ENCODE measurements at places on chromosomes 1 and 21.

DNA sequence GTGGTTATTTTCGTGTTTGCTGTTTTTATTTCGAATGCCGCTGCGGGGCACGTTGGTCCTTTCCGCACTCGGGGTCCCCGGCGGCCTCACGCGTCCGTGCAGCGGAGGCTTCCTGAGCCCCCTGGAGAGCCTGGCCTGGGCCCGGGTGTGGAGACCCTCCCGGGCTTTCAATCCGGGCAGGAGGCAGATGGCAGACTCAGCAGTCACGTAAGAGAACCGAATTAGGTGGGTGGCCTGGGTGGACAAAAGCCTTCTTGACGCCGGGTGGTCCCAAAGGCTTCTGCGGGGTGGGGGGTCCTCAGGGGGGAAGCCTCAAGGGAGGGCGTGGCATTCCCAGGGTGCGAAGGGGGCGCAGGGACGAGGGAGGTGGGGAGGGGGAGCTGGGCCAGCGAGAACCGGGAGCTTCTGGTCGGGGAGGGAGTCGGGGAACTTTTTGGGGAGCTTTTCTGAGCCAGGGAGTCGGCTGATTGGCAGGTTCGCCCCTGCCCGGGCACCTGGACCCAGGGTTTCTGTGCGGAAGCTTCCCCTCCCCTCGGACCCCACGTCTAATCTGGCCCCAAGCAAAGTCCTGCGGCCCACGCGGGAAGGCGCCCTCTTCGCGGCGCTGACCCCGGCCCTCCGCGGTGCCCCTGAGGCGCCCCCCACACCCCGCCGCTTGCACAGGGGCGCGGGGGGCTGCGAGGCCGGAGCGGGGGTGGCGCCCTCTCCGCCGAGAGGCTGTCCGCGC lies 1.3 kb upstream of the HES4 start:
- DNase-seq, result no peak

GRCh38 chr1:230994860-230995259 lies 16.0 kb downstream of the ARV1 start:
- DNase-seq, result no peak

GRCh38 chr1:99217599-99217998 lies 46.7 kb upstream of the PLPPR4 start:
- DNase-seq, result no peak

DNA sequence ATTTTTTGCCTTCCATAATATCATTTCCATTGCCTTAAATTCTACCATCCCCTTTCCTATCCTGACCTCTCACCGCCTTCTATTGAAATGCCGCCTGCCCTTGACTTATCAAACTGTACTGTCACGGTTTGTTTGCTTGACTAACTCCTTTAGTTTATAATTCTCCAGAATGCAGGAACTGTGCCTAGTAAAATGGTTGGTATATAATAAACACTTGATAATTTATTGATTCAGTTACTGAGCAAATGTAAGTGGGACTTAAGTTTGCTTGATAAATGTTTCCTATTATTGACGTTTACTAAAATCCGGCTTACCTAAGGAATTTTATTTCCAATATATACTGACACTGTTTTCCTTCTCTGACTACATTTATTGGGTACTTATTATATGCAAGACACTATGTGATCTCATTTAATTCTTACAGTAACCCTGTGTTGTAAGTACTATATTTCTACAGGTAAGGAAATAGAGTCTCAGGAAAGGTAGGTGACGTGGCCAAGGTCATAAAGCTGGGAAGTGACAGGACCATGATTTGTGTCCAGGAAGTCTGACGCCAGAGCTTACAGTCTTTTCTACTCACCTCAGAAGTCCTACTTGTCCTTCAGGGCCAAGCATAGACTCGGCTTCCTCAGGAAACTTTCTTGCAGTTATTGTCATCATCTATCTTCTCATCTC lies 35.7 kb downstream of the DPT start:
- DNase-seq, result no peak

GRCh38 chr1:200409203-200409760 lies 554 bp downstream of the ZNF281 start:
- DNase-seq, result peak; percentile 34

GRCh38 chr1:233935297-233935868 lies 30.9 kb downstream of the SLC35F3 start:
- DNase-seq, result no peak

- no peak for DNase-seq
Measured at GRCh38 chr1:51559064-51559500, 40.0 kb upstream of the EPS15 start.

GRCh38 chr1:89910780-89911179 lies 84.1 kb upstream of the ZNF326 start:
- DNase-seq, result no peak

- DNase-seq, result no peak
Measured at GRCh38 chr1:157304271-157304670, 166.1 kb upstream of the ETV3 start.

GRCh38 chr1:47781171-47781959 lies 215.8 kb downstream of the TRABD2B start:
- no peak for DNase-seq
